ENCODE measurements at places on chromosomes 1 and 21.

GRCh38 chr1:27726173-27727044, 648 bp downstream of the FAM76A start:
- DNase-seq, result no peak

GRCh38 chr1:90800012-90800717, 83.1 kb upstream of the BARHL2 start:
- no peak for DNase-seq

DNA sequence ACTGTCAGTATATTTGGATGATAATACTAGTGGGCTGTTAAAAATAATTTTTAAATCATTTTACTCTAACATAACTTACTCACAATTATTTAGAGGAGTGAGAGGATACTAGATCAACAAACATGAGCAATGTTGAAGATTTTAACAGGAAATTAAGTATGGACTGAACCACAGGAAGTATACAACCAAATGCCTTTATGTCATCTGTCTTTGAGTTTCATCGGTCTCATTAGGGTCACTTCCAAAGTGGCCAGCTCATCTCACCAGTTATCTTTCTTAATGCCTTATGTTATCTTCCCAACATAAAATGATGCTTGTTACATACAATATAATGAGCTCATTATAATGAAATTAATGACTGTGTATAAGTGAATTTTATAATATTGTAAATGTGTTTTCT, 1.5 kb upstream of the RGS1 start:
- DNase-seq, result no peak

DNA sequence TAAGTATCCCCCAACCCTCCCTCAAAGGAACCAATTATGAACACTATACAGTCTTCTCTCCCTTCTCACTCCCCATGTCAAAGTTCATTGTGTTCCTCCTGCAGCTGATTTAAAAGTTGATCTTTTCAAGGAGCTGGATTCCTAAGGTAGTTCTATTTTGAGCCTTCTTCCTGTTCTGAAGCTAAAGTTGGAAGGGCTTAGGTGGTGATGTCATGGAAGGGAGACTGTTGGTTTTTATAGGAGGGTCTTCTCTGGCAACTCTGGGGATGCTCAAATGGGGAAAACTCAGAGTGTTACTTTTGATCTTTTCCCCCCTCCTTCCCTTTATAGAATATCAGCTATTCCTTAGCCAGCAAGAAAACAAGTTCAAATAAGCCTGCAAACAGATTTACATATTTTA, 83.0 kb upstream of the AK4 start:
- DNase-seq, result no peak

DNA sequence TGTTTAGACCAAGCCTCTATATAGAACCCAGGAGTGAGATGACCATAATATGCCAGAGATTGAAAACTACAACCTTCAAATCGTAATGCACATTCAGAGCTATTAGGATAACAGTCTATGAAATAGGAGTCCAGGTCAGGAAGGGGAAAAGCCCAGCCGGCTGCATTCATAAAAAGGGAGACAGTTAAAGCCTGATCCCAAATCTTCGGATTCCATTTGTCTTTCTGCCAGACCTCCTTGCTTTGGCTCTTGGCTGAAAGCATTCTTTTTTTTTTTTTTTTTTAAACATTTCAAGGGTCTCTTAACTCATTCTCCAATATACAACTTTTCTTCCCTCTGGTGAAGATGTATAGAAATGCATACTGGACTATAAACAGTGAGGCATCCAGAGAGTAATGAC, 81.1 kb downstream of the NTPCR start:
- DNase-seq, result no peak

- peak; percentile 74 for DNase-seq
Measured at GRCh38 chr1:233543338-233544255, 70.3 kb upstream of the KCNK1 start.

DNA sequence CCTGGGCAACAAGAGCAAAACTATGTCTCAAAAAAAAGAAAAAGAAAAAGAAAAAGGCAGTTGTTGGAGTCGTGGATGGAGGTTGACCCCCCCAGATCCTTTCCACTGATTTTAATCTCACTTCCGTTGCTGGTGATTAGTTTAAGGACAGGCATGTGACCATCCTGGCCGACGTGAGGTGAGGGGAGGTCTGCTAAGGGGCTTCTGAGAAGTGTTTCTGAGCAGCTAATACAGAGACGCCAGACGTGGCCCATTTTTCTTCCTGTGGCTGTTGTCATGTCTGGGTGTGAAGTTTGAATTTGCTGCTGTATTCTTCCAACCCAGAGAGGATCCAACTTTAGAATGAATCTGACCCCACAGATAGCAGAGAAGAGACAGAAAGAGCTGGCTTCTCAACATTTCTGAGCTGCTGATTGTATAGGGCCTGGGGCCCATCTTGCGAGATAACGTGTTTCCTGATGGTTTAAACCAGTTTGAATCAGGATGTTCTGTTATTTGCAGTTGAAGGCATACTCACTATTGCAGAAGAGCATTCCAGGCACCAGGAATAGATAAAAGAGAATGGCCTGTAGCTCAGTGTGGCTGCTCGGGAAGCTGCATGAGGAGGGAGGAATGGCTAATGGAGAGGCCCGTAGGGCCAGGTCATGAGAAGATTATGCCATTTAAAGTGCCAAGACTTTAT, 22.8 kb upstream of the SSBP3 start:
- DNase-seq, result no peak

- DNase-seq, result no peak
Measured at GRCh38 chr1:153945131-153945794, 1.3 kb downstream of the DENND4B start.

DNA sequence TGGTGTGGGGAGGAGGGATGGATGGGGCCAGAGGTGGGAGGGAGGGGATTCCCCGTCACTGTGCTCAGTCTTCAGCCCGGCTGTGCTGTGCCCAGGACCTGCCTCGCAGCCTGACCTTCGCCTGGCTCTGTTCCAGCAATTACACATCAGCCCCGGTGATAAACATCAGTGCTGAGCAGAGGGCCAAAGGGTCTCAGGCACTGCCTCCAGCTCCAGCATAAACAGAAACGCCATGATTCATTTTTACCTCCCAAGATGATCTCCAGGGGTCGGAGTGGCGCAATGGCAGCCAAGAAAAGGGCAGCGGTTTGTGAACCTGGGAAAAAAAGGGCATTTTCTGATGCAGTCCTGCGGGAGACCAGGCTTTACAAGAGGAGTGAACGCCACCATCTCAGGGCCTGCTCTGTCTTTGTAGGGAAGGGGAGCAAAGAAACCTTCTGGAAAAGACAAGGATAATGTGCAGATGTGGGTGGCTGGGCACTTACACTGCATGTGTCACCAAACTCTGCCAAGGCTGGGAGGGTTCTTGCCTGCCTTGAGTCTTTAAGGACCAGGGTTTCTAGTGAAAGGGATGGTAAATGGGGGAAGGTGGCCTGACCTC, 28.1 kb downstream of the SHISA4 start:
- no peak for DNase-seq

DNA sequence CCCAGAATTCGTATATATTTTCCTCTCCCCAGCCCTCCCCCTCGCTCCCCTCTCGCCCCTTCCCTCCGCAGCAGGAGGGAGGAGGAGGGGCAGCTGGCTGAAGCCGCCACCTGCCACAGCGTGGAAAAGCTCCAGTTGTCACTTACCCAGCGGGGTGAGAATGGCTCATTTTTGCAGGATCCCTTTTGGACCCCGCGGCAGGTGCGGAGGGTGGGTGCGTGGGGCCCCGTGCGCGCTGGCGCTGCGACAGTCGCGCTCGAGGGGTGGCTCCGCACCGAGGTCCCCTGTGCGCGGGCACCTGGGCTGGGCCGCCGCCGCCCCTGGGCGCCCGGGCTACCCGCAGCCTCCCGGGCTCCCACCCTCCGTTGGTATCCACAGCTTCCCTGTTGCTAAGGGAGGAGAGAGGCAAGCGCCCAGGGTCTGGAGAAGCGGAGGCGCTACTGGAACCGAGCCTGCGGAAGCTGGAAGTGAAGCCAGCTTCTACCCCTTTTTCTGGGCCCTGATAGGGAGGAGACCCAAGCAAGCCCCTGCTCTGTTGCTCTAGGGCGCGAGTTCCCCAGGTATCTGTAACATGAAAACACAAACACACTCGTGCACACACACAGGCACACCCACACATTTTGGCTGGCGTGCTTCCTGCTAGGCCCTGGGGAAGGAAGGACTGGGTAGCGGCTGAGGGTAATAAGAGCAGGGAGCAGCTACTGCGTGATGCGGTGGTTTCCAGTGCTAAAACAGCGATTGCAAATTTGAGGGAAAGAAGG, at the start of gene ERICH3:
Gene ERICH3, minus strand, starts transcription at position 442 of the 761 bp plus-strand sequence. Its CDS starts 273 bp downstream, at position 169.
- no peak for DNase-seq

DNA sequence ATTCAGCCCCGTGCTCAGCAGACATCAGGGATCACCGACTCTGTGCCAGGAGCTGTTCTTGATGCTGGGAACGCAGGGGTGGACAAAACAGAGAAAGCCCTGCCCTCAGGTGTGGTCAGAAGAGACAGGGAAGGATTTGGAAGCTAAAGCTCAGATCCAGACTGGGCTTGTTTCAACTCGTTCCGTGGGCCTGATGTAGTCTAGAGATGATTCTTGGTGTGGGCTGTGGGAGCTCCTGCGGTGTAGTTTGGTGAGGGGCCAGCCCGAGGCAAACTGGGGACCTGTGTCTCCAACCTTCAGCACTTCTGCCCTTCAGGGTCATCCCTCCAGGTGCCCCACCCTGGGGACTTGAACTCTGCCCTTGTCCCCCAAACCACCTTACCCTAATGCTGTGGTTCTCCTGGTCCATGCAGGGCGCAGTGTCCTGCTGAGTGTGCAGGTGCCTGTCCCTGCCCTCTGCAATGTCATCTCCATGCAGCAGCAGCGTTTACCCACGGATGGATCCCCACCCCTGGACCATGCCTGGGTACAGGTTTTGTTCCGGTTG, 17.3 kb upstream of the ABCG1 start:
- no peak for DNase-seq

DNA sequence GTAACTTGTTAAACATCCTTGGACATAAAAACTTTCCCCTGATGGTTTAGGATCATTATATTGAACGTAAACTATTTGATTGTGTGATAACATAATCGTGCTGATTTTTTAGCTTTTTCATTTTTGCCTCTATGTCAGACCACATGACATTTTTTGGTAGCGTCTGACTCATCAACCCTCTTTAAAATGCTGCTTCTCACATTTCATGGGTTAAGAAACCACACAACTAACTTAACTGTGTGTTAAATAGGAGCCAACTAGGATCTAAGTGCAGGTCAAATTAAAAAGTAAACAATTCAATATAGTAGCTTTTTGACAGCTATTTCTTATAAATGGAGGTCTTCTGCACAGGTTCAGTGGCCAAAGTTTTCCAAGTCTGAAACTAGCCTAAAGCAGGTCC, 9.8 kb downstream of the BTG3 start:
- DNase-seq, result no peak

GRCh38 chr1:226993814-226994585, 53.9 kb downstream of the COQ8A start:
- DNase-seq, result no peak

DNA sequence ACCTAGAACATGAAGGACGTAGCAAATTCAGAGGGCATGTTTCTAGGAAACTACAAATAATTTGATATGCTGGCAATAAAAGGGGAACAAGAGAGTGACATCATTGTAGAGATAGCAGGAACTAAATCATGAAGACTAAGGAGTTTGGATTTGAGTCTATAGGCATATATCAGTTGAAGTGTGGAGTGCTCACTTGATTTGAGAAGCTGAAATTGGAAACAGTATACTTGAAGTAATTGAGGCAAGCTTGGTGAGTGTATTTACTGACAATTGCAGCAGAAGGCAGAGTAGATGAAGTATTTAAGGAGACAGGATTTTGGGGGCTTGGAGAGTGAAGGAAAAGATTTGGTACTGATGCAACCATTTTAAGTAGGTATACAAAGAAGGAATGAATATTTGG, 6.4 kb upstream of the TMCO2 start:
- DNase-seq, result no peak

GRCh38 chr1:27489501-27489972, 430 bp downstream of the WASF2 start:
- DNase-seq, result no peak

DNA sequence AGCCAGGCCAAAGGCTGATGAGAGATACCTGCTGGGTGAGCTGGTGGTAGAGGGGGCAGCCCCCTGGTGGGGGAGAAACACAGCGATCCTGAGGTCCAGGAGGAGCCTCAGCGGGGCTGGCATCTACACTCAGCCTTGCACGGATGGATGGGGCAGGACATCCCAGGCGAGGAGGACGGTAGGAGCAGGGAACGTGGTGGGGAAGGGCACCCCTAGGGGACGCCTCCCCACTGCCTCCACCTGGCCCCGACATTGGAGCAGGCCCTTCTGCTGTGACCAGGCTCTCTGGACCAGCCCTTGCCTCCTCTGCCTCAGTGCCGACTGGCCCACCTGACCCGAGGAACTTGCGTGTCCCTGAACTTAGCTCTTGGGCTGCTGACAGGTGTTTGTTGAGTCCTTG, 6.4 kb upstream of the MMEL1 start:
- DNase-seq, result no peak

DNA sequence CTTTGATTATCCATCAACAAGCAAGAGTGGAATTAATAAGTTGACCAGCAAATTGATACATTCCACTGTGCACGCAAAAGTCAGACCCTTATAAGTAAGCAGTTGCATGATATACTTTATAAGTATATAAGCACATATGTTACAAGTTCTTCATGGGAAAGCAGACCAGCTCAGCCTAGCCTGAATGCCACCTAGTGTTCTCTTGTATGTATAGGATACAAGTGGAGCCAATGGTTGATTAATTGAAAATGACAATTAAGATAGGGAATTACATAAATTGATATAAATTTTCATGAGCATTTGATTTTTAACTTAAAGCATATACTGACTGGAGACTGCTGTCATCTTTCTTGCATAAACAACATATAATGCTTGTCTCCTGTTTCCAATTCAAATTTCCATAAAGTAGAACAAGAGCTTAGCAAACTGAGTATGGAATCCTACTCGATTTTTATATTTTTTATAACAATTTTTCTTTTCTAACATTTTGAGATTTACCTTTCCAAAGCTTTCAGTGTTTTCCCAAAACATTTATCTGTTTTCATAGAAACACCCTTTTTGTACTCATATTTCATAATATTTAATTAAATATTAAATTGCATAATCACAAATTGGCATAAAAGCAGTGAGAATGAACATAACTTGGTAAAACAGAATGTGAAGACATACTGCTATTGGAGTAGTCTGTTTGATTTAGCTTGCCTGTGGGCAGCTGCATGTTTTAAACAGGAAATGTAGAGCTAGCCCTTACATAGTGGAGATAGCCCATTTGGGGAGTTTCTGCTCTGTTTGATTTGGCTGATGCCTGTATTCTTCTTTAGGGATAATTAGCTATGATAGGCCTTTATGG, 62.8 kb downstream of the MAGI3 start:
- DNase-seq, result no peak

GRCh38 chr1:52472384-52472783, 68.0 kb downstream of the PRPF38A start:
- DNase-seq, result no peak

DNA sequence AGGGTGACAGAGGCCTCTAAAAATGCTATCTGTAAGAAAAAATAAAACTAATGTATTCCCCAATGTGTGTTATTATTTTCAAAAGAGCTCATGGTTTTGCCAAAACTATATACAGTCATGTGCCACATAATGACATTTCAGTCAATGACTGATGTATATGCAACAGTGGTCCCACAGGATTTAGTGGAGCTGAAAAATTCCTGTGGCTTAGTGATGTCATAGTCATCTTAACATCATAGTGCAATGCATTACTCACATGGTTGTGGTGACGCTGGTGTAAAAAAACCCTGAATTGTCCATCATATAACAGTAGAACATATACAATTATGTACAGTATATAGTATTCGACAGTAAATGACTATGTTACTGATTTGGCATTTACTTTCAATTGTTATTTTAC, 172.4 kb downstream of the CACNA1E start:
- no peak for DNase-seq

GRCh38 chr1:228825840-228826484, 90.7 kb downstream of the RHOU start:
- DNase-seq, result no peak

- no peak for DNase-seq
Measured at GRCh38 chr1:88878731-88879130, 12.6 kb downstream of the GTF2B start.

All from GM04503 (cell line).